ENCODE measurements at places on chromosomes 7 and 10.

GRCh38 chr10:106958589-106959361 is 205.7 kb downstream of the SORCS1 start:
- no peak for DNase-seq

DNA sequence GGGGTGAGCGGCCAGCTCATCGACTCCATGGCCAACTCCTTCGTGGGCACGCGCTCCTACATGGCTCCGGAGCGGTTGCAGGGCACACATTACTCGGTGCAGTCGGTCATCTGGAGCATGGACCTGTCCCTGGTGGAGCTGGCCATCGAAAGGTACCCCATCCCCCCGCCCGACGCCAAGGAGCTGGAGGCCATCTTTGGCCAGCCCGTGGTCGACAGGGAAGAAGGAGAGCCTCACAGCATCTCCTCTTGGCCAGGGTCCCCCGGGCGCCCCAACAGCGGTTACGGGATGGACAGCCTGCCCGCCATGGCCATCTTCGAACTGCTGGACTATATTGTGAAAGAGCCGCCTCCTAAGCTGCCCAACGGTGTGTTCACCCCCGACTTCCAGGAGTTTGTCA is 17.4 kb upstream of the TSPAN33 start:
- no peak for DNase-seq

- DNase-seq: no peak
These were observed 110.2 kb downstream of the ST8SIA6 start for GRCh38 chr10:17344206-17344605.

DNA sequence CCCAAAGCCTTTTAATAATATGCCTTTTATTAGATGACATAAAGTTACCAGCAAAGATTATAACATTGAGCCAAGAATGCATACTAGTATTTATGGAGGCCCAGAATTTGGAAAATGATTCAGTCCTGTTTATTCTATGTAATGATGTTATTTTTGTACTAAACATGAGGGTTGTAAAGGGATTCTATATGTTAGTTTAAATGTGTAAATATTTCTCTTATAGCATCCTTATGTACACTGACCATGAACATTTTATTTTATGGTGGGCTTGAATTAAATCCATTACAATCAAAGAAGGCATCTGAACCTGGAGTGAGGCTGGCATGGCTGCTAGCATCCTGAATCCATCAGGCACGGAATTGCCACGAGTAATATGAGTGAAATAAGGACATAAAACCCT is 80.2 kb downstream of the RAB18 start:
- no peak for DNase-seq

GRCh38 chr7:34309116-34309515 is 348.9 kb upstream of the NPSR1 start:
- DNase-seq: no peak

GRCh38 chr7:44232396-44232795 is 31.6 kb downstream of the YKT6 start:
- DNase-seq: no peak

DNA sequence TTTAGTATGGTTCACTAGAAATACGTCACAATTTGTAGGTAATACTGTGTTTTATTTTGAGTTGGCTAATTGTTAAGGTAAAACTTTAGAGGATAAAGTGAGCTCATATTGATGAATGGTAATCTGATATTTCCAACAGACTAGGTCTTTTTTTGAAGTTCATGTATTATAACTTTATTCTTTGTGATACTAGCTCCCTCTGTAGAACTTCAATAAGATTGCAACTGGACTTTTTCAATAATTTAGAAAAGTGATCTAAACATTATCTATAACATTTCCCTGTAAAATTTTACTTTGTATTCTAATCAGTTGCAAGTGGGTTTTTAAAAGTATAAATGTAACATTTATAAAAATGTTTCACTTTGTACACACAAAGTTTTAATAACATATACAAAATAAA is 83.5 kb downstream of the ADK start:
- no peak for DNase-seq

GRCh38 chr7:88268858-88269257 is 37.8 kb downstream of the STEAP4 start:
- no peak for DNase-seq

GRCh38 chr7:4820967-4821471 is 40.8 kb downstream of the PAPOLB start:
- DNase-seq: no peak

- no peak for DNase-seq
These were observed 189.1 kb upstream of the PRSS1 start for GRCh38 chr7:142560166-142560565.

- no peak for DNase-seq
These were observed 128.4 kb upstream of the PLPP4 start for GRCh38 chr10:120328647-120329046.

- DNase-seq: no peak
These were observed 221.1 kb upstream of the PTN start for GRCh38 chr7:137564677-137565076.

- no peak for DNase-seq
These were observed 189.5 kb downstream of the ARHGAP12 start for GRCh38 chr10:31739146-31739545.

- peak; percentile 22 for DNase-seq
These were observed 438.1 kb upstream of the GALNT17 start for GRCh38 chr7:70693686-70694433.

DNA sequence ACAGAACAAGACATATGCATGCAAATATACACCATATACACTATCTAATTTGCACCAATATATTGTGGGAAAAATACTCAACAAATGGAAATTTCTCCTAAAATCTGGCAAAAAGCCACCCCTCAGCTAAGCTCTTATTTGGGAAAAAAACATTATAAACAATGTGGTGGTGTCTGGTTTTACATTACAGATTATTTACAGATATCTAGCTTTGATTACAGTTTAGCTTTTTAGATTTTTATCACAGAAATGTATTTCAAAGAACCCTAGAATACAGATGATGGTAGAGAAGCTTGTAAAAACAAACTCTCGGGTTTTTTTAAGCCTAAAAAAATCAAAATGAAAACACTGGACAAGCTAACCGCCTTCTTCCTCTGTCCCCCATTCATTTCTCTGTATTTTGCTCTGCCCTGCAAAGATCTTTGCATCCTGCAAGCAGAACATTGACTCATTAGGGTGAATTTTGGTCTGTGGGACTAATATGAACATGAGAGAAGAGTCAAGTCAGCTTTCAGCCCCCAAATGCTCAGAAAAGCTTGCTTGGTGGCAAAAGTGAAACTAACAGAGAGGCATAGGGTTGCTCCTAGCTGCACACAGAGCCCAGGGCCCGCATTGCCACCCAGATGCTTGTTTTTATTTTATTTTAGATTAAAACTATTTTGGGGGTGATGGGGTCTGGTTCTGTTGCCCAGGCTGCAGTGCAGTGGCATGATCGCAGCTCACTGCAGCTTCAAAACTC is 88.8 kb upstream of the LYZL1 start:
- DNase-seq: no peak

DNA sequence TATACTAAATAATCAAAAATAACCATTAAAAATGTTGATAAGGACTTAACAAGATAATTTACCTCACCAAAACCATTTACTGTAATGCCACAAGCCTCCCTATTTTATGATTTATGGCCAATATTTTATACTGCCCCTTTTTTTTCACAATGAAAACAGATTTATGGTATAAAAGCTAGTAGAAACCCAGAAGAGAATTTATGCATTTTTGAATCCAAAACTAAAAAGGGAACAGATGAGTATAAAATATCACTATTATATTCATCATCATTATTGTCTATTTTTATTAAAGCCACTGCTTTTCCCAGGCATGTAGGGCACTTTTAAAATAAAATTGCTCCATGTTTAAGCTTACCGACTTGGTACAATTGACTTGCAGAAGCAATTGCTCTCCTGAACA is 425.0 kb downstream of the PHTF2 start:
- DNase-seq: no peak

DNA sequence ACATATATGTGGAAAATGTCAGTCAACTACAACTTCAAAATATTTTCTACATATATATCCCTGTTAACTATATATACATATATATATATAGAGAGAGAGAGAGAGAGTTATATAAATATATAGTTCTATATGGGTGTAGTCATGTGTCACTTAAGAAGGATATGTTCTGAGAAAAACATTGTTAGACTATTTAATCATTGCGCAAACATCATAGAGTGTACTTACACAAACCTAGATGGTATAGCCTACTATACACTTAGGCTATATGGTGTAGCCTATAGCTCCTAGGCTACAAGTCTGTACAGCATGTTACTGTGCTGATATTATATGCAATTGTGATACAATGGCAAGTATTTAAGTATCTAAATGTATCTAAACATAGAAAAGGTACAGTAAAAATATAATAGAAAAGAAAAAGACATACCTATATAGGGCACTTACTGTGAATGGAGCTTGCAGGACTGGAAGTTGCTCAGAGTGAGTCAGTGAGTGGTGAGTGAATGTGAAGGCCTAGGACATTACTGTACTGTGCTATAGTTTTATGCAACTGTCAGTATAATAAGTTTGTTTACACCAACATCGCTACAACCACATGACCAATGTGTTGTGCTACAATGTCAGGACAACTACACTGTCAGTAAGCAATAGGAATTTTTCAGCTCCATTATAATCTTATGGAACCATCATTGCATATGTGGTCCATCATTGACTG is 18.0 kb upstream of the FGL2 start:
- no peak for DNase-seq

GRCh38 chr7:117273814-117274225 is 49.0 kb downstream of the WNT2 start:
- DNase-seq: no peak

DNA sequence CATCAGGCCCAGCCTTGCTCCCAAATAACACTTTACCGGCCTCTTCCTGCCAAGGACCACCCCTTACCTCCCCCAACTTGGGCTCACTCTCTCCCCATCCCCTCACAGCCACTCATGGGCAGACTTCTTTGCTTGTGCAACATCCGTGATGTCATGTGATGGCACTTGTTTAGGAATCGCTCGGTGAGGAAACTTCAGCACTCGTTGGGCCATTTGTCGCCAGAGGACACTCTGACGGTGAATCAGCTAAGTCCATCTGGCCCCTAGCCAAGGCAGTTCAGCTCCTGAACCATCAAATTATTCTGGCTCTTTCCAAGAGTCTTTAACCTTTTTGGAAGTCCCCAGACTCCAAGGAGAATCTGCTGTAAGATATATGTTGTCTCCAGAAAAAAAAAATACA is 19.2 kb downstream of the BTBD16 start:
- DNase-seq: no peak

DNA sequence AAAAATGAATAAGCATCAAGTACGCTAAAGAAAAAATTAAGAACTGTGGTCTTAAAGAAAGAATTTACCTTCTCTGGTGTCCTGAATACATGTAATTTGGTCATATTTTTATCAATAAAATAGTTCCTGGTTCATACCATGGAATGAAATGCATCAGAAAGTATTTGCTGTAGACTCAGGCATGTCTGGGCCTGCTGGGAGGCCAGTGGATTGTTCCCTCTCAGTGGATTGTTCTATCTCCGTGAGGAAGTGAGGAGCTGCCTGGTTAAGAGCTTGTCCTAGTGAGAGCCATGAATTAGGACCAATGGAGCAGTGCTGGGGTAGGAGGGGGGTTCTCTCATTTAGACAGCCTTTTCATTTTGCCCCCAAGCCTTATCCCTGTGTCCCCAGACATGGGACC is 211.7 kb upstream of the HABP2 start:
- no peak for DNase-seq

GRCh38 chr7:48511080-48511479 is 339.8 kb downstream of the ABCA13 start:
- no peak for DNase-seq

DNA sequence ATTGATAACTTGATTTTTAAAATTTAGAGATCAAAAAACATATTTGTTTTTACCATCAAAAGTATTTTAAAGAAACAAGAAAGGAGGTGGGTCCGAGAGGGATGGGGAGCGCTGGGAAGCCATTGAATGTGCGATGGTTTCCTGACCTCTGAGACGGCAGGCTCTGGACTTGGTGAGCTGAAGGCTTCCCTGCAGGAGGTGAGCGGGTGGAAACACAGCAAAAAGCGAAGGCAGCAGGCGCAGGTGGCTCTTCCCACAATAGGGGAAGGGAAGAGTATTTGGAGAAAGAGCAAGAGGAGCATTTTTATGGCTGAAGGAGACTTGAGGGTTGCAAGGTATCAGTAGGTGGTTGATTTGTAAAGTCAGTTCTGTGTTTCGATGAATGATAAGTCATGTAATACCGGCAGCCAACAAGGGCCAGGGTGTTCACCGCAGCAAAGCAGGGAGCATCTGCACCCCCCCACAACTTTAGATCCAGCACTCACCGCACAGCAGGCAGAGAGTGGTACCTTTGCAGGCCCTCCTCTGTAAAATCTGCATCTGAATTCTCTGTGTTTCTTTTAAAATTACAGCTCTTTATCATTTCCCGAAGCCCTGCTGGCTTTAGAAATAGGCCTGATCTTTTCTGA is 10.5 kb downstream of the C10orf53 start:
- DNase-seq: no peak

GRCh38 chr7:5283421-5284303 is 919 bp downstream of the SLC29A4 start:
- DNase-seq: no peak

GRCh38 chr7:36300696-36301350 is 88.8 kb upstream of the ANLN start:
- no peak for DNase-seq

DNA sequence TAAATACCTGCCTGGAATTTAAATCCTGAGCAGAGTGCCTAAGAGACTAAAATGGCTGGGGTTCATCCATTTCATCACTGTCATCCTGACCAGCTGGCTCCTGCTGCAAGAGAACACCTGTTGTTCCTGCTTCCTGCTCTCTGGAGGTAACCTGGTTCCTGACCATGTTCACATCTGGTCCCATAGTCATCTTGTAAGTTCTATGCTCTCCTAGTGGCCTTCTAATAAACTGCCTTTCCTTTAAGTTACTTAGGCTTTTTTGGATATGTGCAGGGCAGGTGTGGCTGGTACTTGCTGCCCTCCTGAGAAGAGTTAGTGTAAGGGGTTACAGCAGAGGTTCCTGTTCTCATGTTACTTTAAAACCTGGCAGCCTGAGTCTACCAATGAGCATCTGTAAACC is 80.0 kb downstream of the NRCAM start:
- no peak for DNase-seq

DNA sequence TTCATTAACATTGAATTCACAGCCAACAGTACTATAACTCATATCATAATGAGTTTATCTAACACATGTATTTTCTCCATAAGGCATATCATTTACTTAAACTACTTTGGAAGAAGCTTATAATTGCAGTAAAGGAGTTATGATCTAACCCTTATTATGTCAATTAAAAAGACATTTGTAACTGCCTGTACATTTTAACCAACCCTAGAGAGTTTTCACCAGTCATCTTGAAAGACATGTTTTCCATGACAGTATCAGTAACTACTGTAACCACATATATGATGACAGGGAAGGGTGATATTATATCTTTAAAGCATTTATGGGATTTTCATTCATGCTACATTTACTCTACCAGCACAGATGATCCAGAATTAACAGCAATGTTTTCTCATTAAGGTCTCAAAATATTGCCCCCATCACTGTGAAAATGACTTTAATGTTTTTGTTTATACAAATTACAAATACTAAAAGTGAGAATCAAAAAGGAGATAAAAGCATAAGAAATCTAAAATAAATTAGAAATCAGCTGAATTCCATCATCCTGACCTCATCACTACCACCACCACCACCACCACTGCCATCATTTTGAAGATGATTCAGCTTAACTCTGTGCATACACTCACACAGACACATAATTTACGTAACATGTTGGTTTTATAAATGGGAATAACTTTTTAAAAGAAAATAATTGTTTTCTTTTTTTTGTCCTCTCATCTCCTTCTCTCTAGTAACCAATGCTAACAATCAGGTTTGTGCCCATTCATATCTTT is 53.6 kb downstream of the MKLN1 start:
- DNase-seq: no peak

Data from GM19239 (cell line).